ENCODE measurements at places on chromosomes 4 and X. TPM values are rescaled to one million over a fixed set of nuclear protein-coding genes. Genes with fewer than 3 reads are reported as not detected.

DNA sequence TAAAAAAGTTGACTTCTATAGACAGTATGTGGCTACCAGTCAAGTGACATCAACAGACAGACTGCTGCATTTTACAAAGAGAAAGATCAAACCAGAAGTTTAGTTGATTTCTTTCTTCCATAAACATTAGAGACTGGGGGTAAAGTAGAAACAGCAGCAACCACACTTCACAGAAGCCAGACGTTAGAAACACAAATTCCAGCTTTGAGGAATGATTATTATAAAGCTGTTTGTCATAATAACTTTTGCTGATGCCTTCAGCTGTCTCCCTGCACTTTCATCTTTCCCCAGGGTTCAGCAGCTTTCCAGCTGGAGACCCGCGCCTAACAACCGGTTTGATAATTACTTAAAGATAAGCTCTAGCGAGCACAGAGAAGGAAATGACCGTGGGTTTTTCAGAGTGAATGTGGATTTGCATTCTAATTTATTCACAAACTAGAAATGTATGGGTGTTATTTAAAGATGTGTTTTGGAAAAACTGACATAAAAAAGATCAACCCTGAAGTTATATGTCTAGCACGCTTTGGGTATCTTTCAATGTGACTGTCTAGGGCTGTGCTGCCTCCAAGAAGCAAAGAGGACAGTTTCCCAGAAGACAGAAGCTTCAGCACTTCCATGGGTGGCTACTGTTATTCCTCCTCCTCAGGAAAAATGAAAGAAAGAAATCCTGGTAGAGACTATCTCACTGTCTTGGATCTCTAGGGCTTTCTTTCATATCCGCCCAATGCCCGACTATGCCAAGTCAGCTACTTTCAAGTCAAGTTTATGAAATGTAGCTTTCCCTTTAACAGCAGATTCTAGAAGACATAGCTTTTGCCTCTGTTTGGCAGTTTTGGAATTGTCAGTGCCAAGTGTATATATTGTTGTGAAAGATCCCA lies 15.0 kb upstream of the ENAM start:
- no peak for DNase-seq

DNA sequence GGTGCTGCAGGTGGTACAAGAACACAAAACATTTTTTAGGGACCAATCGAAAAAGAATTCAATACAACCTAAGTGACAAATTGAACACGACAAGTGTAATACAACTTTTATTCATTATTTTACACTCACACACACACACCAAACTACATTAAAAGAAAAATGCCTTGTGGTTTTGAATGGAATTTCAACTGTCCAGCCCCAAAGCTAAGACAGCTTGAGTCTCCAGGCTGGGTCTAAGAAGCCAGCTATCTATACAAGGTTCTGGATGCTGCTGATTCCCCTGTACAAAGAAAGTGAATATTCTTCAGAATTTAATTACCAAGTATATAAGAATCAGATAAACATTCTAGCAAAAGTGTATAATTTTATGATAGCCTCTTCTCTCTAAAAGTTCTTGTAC lies 118.2 kb downstream of the PPP3CA start:
- DNase-seq: no peak

Gene CCDC110
- total RNA-seq: 1.3 TPM

DNA sequence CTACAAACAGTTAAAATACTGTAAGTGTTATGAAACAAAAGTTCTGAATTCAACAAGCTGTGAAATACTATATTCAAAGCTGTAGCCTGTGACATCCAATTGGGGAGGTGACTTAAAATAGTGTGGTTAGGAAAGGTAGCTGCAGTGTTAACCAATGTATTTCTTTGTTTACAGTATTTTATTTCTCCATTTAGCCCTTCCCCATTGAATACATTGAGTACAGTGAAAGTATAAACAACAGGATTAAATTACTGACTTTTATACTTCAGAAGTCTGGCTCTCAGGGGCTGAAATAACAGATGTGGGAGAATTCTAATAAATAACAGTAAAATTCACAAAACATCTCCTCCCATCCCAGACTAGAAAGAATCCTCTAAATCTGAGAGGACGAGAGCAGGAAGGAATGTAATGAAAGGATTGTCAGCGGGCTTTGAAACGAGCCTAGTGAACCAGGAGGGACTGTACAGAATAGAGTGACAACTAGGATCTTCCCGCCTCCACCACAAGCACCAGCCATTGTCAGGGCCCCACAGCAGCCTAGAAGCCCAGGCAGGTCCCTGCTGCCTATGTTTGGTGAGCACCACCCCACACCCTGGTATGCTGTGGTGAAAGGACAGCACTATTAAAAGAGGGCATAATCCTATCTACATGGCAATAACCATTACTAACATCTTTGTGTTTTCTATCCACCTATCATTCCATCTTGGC lies 73.7 kb downstream of the SPCS3 start:
- DNase-seq: no peak

GRCh38 chr4:187666697-187667494 lies 328.7 kb upstream of the ZFP42 start:
- DNase-seq: no peak

Gene YY2
- total RNA-seq: 3.5 TPM

DNA sequence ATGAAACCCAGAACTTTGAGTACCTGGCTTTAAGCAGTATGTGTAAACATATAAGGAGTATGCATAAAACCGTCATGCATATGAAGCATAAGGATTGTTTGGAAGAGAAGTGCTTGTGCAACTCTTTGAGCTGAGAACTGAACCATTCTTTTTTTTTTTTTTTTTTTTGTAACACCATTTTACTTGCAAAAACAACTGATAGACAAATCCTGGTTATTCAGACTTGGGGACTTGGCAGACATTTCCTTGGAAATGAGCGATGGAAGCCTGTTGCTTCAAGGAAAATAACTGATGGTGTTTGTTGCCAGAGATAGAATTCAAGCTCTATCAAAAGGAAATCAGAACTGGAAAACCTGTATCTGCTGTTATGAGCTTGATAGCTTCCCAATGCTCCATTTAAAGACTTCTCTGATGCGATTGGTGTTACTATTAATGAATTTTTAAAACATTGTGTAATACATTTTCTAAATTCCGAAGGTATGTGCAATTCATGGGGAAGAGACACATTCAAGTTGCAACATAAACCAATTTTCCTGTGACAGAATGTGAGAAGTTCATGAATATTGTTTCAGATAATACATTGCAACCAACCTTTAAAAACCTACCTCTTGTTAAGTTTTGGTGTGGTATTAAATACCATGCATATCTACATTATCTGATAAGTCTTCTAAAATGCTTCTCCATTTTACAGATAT lies 47.0 kb upstream of the FAT1 start:
- no peak for DNase-seq

DNA sequence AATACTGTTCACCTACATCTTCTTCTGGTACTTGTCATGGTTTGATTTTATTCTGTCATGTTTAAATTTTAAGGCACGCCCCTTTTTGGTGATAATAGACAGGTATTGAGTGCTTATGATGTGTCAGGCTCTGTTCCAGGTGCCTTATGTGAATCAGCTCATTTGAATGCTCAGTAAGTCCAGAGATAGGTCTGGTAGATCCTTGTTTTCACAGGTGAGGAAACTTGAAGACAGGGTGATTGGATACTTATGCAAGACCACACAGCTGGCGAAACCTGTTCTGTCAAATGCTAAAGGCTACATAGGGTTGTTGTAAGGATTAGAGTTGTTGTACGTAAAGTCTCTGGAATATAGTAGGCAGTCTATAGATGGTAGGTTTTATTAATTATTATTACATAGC lies 9.6 kb upstream of the SLC25A14 start:
- DNase-seq: no peak

- DNase-seq: no peak
Measured at GRCh38 chr4:57554556-57555092, 444.4 kb upstream of the IGFBP7 start.

Gene SH3TC1
- total RNA-seq: 16.4 TPM

- DNase-seq: no peak
Measured at GRCh38 chr4:182736207-182736606, 181.0 kb downstream of the DCTD start.

- no peak for DNase-seq
Measured at GRCh38 chrX:9682456-9682855, 83.2 kb downstream of the GPR143 start.

GRCh38 chr4:83317671-83318070 lies 17.0 kb downstream of the HPSE start:
- DNase-seq: no peak

Gene CPE
- 106 TPM for total RNA-seq

DNA sequence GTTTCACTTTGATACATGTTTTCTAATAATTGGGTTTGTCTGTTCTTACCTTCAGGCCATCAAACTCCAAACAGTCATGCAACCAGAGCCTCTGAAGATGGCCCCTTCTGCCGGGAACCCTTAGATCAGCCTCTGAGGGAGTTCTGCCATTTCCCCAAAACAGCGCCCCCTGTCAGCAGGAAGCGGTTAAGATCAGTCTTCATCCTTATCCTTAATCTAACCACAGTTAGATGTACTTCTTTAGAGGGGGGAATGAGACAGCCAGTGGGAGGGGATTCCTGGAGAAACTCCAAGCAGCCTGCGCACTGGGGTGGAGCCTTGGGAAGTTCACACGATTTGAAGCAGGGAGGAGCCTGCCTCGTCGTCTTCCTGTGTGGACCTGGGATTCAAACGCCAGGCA lies 185.4 kb downstream of the INPP4B start:
- no peak for DNase-seq

DNA sequence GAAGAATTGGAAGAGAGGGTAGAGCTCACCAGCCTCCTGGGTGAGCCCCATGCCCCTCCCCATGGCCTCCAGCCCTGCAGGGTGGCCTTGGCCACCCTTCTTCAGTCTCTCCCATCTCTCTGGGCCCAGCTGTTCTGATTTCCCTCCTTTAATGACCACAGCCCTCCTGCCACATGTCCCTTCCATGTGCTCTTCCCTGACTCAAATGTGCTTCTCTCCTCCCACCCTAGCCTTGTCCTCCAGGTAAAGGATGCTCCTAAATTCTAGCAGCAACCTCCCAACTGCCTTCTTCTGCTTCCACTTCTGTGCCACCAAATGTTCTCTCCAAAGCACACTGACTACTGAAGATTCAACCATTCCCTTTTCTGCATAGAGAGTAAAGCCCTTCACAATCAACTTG lies 83.0 kb downstream of the ADRA2C start:
- no peak for DNase-seq

DNA sequence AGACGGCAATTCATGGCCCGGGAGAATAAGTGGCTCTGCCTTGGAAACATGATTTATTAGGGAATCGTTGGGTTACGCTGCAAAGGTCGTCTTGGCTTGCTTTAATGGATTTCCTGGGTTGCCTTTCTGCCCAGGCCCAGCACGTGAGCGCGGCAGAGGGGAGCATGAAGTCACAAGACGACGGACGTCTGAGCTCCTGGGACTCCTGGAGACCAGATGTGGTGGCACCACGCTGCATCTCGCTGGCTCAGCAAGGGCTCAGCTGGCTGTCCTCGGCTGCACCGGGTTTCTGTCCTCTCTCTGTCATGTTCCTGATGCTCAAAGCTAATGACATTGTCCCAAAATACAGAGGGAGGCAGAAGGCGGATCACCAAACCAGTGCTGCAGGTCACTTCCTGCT lies 61.2 kb downstream of the C4orf50 start:
- no peak for DNase-seq

Gene GPRASP1
- 16.1 TPM for total RNA-seq

Gene TXK
- total RNA-seq: 3.4 TPM

Gene CLGN
- 1.6 TPM for total RNA-seq

Gene SLAIN2
- total RNA-seq: 76.6 TPM

Gene PPM1K
- 26.2 TPM for total RNA-seq

DNA sequence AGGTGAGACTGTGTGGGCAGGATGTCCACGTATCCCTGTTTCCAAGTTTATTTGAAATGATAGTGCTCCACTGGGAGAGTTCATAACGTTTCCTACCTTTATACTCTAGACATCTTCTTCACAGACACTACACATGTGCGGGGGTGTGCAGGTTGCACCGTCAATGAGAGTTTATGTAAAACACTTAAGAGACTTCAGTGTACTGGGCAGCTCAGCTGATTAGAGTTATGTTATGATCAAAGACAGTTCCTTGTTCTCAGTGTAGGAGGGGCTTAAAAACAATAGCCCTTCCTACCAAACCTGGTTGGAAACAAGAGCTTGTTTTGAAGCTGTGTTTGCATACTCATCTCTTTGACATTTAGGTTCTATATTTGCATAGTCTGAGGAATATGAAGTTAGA lies 326.9 kb upstream of the AGA start:
- no peak for DNase-seq

Gene GPR50
- total RNA-seq: not detected

Gene CYSLTR1
- total RNA-seq: 3.6 TPM

- no peak for DNase-seq
Measured at GRCh38 chrX:112545051-112545450, 134.7 kb downstream of the LHFPL1 start.

Gene BEX3
- 95.4 TPM for total RNA-seq

GRCh38 chr4:123996718-123997510 lies 600.3 kb downstream of the SPRY1 start:
- no peak for DNase-seq

Gene MYL5
- total RNA-seq: 14.9 TPM

DNA sequence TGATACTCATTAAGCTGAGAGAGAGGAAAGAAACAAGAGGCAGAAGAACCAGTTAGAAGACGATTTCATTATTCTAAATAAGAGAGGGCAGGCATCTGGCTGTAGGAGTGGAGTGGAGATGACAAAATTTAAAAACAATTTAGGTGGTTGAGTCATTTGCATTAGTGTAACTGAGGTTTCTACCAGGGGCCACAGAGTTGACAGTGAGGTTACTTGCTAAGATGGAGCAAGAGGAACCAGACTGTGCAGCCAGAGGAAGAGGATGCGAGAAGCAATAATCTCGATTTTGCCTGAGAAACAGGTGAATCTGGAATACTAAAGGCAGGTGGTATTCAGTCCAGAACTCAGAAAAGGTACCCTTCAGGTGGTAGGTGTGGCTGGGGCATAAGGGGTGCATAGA lies 491.9 kb downstream of the MID1IP1 start:
- DNase-seq: no peak

GRCh38 chr4:89752932-89753598 lies 83.9 kb downstream of the SNCA start:
- no peak for DNase-seq

DNA sequence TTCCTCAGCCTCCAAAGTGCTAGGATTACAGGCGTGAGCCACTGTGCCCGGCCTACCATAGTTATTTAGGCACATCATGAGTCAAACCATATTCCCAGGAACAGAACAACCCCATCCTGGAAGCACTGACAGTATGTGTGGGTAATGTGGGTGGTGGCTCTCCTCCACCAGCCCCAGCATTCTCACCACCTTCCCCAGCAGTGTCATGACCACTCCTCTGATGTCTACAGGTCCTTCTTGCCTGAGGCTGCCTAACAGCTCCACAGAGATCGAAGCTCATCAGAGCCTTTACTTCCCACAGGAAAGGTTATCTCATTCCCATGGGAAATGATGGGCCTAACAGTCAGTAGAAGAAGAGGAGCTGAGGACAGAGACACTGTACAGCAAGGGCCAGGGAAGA lies 129.5 kb upstream of the GPC4 start:
- no peak for DNase-seq

DNA sequence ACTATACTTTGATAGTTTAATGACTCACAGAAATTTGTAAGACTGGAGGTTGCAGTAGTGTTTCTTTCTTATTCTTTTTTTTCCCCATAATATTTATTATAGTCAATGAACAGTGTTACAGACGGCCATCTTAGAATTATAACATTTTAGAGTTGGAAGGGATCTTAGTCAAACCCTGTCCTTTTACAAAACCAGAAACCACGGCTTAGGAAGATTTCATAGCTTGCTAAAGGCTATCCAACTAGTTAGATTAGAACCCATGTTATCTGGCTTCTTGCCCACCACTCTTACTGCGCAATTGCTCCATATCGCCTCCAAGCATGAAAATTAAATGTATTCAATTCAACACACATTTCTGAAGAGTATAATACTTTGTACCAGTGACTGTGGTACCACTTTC lies 1.1 kb downstream of the XIAP start:
- no peak for DNase-seq

- no peak for DNase-seq
Measured at GRCh38 chr4:113616443-113616842, 145.1 kb downstream of the CAMK2D start.
